ENCODE measurements at places on chromosomes 13 and 19. TPM values are rescaled to one million over a fixed set of nuclear protein-coding genes. Genes with fewer than 3 reads are reported as not detected.

GRCh38 chr13:75749407-75749806 is 113.3 kb downstream of the LMO7 start:
- DNase-seq = no peak

GRCh38 chr13:106350208-106350607 is 185.3 kb downstream of the EFNB2 start:
- DNase-seq = no peak

TMEM150B gene
- total RNA-seq = not detected

C13orf46 gene
- total RNA-seq = 0.20 TPM

NLRP4 gene
- not detected for total RNA-seq

IGFL2 gene
- total RNA-seq = not detected
